Fibroblast of skin of left biceps (primary cell): ENCODE measurements at places on chromosomes 12 and 14.

- DNase-seq, result no peak
Measured at GRCh38 chr14:51849097-51849496, 11.3 kb upstream of the GNG2 start.

DNA sequence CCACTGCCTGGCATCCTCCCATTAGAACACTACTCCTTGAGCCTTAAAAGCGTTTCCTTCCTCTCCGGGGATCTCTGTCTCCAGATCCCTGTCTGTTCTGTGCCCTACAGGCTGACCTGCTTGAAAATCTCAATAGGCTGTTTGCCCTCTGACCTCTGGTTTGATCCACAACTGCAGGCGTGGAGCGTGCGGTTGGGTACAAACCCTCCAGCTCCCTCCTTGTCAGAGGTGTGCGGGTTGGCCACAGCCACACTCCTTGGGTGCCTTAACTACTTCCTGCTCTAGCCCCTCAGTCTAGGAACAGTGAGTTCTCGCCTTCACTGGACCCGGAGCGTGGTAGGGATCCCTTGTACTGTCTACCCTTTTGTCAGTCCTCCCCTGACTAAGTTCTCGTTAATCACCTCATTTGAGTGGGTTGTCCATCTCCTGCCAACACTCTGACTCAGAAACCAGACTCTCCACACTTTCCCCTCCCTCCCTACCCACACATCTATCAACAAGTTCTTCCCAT lies 33.1 kb downstream of the CMKLR1 start:
- DNase-seq, result peak; percentile 4

DNA sequence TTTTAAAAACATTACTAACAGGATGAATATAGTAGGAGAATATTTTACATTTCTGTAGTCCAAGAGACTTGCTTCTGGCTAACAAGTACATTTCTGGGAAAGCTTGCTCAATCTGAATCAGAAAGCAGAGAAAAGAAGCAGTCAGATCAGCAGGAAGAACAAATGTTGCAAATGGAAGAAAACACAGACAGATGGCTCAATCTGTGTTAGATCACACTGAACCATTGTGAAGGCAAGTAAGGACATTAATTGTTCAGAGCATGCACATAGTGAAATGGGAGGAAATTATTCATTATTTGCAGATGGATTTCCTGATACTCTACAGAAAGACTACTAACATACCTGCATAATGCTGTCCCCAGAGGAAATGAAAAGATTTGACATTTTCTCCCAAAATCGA lies 65.2 kb upstream of the CNOT2 start:
- DNase-seq, result no peak

DNA sequence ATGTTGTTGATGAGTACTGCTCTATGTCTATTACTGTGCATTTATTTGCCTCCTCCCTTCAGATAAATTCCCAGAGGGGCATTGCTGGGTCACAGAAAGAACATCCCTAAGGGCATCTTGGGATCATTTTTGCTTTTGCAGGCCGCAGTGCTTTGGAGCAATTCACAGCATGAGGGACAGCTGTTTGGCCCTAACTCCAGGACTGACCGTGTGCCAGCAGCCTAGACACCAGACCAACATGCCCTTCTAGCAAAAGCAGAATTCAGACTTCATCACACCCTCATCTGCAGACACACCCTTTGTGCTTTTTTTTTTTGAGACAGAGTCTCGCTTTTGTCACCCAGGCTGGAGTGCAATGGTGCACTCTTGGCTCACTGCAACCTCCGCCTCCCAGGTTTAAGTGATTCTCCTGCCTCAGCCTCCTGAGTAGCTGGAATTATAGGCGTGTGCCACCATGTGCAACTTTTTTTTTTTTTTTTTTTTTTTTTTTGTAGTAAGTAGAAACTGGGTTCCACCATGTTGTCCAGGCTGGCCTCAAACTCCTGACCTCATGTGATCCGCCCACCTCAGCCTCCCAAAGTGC lies 31.0 kb downstream of the RNF34 start:
- no peak for DNase-seq

- no peak for DNase-seq
Measured at GRCh38 chr12:110010853-110011723, 11.9 kb downstream of the ANKRD13A start.

DNA sequence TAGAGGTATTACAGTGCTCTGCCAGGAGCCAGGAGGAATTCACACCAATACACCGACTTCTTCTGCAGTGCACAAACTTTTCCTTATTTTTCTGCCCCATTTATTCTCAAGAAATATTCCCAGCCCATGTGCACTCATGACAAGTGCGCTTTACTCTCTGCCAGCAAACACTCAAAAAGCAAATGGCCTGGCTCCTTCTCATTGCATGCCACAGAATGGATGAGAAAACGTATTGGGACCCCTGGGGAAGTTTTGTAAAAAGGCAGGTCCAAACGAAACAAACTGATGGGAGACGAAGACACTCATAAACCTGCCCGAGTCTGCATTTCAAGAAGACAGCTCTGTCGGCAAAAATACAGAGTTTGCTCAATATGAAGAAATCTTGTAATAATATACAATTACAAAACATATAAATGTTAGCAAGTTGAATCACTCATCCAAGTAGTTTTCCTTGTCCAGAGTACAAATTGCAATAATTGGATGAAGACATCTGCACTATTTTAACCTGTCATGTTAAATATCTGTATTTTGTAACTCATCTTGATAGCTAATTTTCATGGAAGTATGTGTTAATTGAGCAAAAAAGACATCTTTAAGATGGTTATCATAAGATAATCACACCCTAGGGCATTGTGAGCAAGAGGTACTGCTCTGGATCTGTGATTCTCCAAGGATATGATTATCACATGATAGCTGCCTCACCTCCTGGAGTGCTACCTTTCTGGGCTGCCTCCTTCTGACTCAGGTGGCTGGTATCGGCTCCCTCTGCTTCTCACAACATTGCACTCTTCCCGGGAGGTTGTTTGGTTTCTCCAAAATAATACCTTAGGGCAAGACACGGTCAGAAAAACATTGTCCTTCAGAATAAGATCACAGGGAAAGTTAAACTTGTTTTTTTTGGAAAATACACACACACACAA lies 260.8 kb upstream of the G2E3 start:
- DNase-seq, result no peak

DNA sequence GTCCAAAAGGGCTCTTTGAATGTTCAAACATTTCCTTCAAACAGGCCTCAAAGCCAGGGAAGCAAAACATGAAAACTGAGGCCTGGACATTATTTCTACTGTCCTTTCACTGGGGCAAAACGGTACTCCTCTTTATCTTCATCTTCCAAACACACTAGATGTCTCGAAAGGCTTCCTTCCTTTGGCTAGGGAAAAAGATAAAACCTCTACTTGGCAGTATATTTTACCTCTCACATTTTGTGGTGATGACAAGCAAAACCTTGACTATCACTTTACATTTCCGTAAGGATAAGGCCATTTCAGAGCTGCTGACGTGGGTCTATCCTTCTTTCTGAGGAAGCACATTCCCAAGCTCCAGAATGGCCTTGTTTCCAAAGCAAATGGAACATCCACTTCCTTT lies 9.9 kb downstream of the STAB2 start:
- DNase-seq, result no peak

GRCh38 chr14:73267474-73267873 lies 30.2 kb downstream of the PAPLN start:
- no peak for DNase-seq

GRCh38 chr14:56294128-56294527 lies 175.9 kb downstream of the PELI2 start:
- DNase-seq, result no peak

GRCh38 chr14:49897414-49897813 lies 4.5 kb downstream of the ARF6 start:
- DNase-seq, result no peak

- DNase-seq, result no peak
Measured at GRCh38 chr12:68279227-68280054, 26.0 kb upstream of the IL22 start.

GRCh38 chr12:8455727-8456360 lies at the start of gene CLEC6A:
TSS of gene CLEC6A (plus strand) at chr12:8455962. CDS start at chr12:8456112, 150 bp downstream.
- no peak for DNase-seq

DNA sequence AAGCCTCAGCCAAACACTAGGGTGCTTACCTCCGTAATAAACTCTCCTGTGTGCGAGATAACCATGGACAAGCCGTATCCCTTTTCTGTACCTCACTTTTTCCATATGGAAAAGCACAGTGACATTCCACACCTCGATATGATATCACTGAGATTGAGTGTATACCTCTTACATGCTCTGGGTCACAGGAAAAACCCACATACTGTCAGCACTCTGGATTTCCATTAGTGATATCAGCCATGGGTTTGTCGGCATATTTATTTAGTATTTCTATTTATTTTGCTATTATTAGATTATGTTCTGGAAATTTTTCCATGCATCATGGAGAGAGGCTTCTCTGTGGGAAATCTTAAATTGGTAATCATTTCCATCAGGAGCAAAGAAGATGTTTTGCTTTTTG lies 28.0 kb upstream of the DAAM1 start:
- DNase-seq, result no peak

- no peak for DNase-seq
Measured at GRCh38 chr14:32940711-32941667, 2.3 kb downstream of the NPAS3 start.

- peak; percentile 46 for DNase-seq
Measured at GRCh38 chr14:68795597-68796417, 2.9 kb upstream of the ZFP36L1 start.

DNA sequence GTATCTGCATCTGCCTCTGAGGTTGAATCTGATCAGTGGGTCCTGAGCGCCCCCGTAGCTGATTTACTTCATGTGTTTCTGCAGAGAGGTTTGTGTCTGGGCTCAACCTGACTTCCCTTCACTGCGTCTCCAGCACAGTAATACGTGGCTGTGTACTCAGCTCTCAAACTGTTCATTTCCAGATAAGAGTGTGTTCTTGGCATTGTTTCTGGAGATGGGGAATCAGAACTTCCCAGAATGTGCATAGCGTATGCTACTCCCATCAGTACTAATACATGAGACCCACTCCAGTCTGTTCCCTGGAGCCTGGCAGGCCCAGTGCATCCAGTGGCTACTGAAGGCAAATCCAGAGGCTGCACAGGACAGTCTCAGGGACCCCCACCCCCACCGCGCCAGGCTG lies 1297.2 kb downstream of the TMEM121 start:
- DNase-seq, result no peak

DNA sequence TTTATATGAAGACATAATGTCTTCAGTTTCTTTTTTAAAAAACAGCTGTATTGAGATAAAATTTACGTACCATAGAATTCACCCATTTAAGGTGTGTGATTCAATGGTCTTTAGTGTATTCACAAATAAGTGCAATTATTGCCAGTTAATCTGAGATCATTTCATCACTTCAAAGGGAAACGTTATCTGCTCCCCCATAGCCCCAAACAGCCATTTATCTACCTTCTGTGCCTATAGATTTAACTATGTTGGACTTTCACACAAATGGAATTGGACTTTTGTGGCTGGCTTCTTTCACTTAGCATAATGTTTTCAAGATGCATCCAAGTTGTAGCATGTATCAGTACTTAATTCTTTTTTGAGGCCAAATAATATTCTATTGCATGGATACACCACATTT lies 9.7 kb downstream of the PNP start:
- no peak for DNase-seq

DNA sequence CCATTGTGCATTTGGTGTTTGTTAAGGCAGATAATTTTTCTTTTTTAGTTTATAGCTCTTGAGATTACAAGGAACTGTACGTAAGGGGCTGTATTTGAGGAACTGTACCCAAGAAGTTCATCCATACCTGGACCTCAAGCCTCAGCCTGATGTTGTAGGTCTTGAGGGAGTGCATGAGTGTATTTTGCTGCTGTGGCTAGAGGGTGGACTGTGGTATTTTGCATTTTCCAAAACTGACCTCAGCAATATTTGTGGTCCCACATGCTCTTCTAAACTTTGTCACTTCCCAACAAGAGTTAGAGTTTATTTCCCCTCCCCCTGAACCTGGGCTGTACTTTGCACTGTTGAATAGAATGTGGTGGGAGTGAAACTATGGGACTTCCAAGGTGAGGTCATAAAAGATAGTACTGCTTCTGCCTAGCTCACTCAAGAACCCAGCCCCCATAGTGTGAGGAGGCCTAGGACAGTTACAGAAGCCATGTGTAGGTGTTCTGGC lies 42.2 kb upstream of the FBXO33 start:
- DNase-seq, result no peak

DNA sequence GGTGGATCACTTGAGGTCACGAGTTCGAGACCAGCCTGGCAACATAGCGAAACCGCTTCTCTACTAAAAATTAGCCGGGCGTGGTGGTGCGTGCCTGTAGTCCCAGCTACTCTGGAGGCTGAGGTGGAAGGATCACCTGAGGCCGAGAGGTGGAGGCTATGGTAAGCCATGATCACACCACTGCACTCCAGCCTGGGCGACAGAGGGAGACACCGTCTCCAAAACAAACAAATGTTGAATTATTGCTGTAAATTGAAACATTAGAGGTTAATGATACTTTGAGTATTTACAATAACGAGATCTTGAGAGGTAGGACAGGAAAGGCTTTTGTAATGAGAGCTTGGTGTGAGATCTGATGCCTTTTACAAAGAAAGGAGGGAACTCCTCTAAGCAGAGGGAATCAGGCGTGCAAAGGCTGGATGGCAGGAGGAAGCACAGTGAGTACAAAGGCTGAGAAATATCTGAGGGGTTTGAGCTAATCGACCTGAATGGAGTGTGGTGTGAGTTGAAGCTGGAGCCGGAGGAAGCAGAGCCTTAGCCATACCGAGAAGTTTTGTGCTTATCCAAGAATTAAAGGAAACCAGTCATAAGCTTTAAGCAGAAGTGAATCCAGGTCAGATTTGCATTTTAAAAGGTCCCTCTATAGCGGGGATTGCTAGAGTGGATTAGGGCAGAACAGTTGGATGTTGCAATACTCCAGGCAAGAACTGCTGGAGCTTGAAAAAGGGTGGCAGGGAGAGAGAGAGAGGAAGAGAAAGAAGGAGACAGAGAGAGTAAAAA lies 1.1 kb downstream of the RHNO1 start:
- DNase-seq, result no peak

DNA sequence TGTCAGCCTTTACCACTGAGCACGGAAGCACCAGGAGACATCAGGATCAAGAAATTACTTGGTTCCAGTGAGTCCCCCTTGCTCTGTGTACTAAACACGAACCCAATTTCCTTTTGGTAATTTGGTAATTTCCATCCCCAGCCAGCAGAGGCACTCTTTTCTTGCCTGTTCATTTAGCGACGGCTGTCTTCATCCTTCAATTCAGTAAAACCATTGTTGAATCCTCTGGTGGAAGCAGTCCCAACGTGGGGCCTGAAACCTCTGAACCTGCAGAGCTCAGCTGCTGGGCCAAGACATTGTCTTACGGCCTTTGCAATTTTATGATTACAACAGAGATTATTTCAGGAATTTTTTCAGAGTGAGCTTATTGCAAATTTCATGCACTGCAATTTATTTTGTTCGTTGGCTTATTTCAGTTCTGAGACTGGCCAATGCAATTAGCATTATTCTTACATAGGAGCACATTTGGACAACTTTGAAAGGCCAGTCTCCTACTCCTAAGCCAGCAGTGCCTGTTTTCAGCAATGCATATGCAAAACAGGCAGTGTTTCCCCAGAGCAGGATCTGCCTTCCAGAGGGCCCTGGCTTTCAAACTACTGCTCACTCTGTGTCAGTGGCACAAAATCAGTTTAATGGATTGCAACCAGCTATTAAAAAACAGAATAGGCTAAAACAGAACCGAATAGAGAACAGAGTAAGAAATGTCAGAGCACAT lies 372.9 kb upstream of the TMEM132C start:
- no peak for DNase-seq
